ENCODE measurements at places on chromosomes 13 and 19.

DNA sequence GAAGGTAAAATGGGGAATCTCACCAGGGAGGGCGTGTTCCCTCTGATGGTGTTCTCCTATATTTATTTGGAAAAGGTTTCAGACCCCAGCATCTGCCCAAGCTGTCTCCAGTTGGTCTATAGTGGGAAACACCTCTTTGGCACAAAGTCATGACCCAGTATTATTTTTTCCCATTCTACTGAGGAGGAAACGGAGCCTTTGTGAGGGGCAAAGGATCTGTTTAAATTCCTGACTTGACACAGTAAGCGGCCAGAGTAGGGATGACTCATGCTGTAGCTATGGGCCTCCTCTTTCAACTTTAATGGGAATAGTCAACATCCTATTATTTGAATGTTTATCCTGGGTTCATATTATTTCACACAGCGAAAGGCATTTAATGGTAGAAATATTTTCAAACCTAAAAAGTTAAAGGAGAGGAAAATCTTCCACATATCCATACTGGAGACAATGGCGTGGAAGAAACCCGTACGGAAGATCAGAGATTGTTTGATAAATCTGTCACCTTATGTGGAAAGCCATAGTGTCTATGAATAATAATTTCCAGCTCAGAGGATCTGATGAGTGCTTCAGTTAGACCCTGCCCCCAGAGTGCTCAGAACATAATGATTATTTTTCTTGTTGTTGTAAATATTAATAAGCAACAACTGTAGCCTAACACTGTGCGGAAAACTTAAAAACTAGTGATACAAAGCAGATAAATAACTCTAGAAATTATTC, 126.0 kb downstream of the FOXO1 start:
- DNase-seq, result no peak

DNA sequence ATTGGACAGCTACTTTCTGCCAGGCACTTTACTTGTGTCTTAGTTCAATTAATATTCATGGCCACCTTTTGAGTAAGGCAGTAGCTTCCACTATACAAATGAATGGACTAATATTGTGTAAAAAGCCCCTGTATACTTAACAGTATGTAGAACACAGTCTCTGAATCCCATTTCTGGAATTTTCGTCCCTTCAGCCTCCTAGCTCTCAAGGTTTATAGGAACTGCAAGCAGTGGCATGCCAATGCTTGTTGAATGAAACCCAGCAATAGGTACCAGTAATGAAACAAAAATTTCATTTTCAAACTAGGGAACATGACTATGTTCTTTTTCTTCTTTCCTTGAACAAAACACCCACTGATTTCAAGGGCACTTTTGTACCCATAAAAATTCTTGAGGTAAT, 361.6 kb downstream of the TDRD3 start:
- no peak for DNase-seq

DNA sequence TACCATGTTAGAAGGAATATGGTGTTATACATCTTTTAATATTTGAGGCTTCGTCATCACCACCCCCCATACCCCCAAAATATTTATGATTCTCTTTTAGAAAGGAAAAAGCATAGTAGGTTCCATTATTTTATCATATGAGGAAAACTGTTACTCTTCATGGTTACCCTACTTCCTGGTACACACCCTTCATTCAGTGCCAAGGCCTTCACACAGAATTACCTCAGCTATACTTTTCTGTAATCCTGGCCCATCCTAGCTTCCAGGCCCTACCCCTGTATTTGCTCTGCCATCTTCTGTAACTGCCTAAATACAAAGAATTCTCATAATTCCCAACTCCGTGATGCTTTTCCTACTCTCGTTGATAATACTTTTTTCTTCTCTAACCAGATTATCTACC, 4.3 kb upstream of the UTP14C start:
- DNase-seq, result no peak

GRCh38 chr19:49417088-49417487, 6.2 kb downstream of the PTH2 start:
- DNase-seq, result no peak

DNA sequence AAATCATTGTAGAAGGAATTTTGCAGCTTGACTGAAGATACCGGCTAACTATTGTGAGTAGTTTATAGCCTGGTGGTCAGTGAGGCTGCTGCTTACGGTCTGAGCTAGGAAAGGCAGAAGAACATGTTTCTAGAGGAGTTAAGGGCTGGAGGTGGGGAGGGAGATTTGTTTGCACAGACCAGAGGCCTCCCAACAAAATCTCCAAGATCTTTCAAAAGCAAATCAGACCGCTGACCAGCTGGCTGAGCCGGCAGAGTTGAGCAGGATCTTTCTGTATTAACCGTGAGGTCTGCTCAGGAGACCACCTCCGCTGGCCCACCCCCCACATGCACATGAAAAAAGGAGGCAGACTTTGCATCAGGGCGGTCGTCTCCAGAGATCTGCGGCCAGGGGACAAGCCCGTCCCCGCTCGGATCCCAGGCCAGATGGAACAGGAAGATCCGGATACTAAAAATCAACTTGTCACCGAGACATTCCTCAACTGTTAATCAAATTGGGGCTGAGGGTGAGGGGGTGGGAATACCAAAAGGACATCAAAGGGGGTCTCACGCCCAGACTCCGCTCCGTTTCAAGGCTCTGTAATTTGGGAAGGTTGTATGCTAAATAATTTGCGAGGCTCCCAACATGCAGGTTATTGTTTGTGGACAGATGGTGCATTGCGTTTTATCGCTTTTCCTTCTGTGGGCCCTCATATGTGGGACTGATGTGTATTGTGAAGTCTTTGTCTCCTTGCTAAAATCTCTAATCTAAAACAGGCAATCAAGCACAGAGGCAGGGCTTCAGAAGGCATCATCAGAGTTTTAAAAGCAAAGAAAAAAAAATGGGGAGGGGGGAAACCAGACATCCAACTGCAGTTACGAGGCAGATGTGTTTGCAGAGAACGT, 319.0 kb downstream of the ZNF536 start:
- no peak for DNase-seq

DNA sequence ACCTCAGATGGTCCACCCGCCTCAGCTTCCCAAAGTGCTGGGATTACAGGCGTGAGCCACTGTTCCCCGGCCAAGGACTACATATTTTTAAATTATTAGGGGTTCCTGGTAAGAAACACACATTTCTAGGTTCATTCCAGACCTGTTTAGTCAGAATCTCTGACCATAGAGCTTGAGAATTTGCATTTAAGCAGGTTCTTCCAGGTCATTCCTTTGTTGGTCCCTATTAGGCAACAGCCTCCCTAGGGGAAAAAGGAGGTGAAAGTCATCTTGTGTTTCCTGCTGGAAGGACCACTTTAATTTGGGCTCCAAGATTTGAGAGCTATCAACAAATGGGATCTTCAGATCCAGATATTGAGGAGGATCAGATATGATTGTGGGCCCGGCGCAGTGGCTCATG, 16.3 kb downstream of the S1PR2 start:
- no peak for DNase-seq

DNA sequence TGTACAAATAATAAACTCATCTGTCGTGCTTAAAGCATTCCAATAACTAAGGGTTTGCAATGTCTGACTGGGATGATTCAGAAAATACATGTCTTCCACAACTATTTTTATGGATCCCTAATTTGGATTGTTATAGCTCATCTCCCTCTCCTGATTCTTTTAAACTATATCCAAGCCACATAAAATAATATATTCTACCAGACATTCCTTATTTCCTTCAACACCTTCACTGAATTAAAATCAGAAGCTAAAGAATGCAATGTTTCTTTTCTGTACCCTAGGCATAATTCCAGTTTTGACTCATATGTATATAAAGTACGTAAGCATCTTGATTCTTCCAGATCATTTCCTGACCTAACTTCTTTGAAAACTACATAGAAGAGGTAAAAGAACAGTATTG, 420.4 kb downstream of the EFNB2 start:
- no peak for DNase-seq

- no peak for DNase-seq
Observed at GRCh38 chr13:111656439-111656838, 336.0 kb downstream of the TEX29 start.

GRCh38 chr13:71291842-71292146, 575.2 kb downstream of the DACH1 start:
- DNase-seq, result no peak

DNA sequence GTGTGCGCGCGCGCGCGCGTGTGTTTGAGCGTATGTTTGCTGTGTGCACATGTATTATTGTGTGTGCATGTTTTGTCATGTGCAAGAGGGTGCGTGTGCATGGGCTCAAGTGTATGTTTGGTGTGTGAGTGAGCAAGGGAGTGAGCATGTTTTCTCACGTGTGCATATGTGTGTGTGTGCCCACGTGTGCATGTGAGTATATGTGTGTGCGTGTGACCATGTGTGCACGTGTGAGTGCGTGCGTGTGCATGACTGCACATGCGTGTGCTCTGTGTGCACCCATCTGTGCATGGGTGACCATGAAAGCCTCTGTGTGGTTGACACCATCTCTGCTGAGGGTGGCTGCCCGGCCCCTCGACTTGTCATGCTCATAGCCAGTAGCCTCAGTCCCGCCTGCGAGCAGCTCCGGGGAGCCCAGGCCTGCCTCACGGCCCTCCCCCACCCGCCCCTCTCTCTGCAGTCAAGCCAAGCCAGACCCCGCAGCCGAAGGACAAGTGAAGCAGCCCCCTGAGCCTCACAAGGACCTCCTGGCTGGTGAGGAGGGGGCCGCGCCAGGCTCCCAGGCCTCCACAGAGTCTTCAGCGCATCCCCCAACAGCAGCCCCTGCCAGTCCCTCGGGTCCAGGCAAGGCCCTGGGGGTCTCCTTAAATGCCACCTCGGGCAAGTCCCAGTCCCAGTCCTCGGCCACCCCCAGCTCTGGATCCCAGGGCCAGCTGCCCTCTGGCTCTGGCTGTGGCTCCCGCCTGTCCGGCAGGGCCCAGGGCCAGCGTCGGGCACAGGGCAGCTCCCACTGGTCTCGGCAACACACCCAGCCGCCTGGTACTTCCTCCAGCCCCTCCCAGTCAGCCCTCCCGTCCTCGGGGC, 6.0 kb downstream of the REEP6 start:
- DNase-seq, result no peak

DNA sequence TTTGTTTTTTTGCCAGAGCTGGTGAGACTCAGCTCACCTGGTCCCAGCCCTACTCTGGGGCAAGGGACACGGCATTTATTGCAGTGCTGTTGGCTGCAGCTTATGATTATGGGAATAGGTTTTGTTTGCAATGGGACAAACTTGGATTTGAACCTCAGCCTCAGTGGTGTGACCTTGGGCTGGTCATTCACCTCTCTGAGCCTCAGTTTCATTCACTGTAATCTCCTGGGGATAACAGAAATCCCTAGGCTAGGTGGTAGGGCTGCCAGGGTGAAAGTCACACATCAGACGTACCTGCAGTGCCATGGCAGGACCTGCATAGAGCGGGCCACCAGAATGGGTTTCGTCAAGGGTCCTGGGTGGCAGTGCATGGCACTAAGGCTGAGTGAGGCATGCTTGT, 73.7 kb upstream of the MEDAG start:
- no peak for DNase-seq

GRCh38 chr13:77714119-77714755, 16.8 kb downstream of the SLAIN1 start:
- no peak for DNase-seq

- no peak for DNase-seq
Observed at GRCh38 chr13:66214467-66214866, 1015.7 kb downstream of the PCDH9 start.

GRCh38 chr13:98785405-98785804, 32.9 kb upstream of the SLC15A1 start:
- no peak for DNase-seq

DNA sequence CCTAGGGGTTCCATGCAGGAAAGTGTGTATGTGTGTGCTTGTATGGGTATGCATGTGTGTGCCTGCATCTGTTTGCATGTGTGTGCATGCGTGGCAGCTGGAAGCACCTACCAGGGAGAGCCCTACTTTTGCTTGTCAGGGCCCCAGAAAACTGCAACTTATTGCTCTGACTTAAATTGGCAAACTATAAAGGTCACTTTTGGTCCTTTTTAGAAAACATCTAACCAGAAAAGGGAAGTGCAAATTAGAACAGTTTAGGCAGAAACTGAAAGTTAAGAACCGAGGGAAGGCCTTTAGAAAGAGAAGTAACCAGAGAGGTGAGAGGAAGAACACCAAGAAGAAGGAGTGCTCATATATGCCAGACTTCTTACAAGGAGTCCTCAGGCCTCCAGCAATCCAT, 32.5 kb downstream of the DLEU7 start:
- DNase-seq, result no peak

GRCh38 chr19:57546513-57546912, 13.2 kb downstream of the ZNF550 start:
- DNase-seq, result no peak

DNA sequence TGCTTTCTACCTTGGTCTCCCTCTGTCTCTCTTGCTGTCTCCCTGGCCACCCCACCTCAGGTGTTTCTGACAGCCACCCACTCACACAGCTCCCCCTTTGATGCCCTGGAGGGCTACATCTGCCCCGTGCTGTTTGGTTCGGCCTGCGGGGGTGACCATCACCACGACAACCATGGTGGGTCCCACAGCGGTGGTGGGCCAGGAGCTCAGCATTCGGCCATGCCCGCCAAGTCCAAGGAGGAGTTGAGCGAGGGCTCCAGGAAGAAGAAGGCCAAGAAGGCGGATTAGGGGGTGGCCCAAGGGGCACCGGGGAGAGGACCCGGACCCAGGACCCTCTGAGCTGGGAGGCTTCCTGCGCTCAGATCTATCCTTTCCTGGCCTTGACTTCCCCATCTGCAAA, 27.1 kb downstream of the TMEM38A start:
- DNase-seq, result no peak

DNA sequence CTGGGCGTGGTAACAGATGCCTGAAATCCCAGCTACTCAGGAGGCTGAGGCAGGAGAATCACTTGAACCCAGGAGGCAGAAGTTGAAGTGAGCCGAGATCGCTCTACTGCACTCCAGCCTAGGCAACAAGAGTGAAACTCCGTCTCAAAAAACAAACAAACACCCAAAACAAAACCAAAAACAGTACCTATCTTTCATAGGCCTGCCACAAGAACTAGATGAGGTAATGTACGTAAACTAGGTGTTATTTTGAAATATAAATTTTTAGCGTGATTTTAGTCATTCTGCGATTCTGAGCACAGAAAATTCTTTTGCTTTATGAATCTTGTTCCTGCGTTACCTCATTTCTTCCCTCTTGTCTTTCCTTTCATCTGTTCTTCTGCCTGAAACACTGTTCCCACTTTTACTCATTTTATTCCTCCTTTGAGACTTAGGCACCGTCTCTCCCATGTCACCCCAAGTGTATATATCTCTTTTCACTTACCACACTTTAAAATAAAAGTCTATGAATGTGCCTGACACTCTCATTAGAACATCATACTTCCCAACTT, 238.2 kb upstream of the HTR2A start:
- no peak for DNase-seq

GRCh38 chr13:60623151-60623550, 226.1 kb downstream of the TDRD3 start:
- DNase-seq, result no peak

Data from NCI-H1092 (cell line).